ENCODE measurements at places on chromosomes 6 and 20. TPM values are rescaled to one million over a fixed set of nuclear protein-coding genes. Genes with fewer than 3 reads are reported as not detected.

The MTFR2 gene
- 1.6 TPM for total RNA-seq

The TMEM170B gene
- 11.2 TPM for total RNA-seq

The EYA2 gene
- total RNA-seq, result 2.2 TPM

The COL9A3 gene
- total RNA-seq, result 101 TPM

The CDSN gene
- not detected for total RNA-seq

The OR5V1 gene
- not detected for total RNA-seq
